ENCODE measurements at places on chromosomes 6 and 20. TPM values are rescaled to one million over a fixed set of nuclear protein-coding genes. Genes with fewer than 3 reads are reported as not detected.

SIRPB1 gene
- 0.96 TPM for total RNA-seq

OVOL2 gene
- 5.4 TPM for total RNA-seq

SESN1 gene
- 23.9 TPM for total RNA-seq

DNA sequence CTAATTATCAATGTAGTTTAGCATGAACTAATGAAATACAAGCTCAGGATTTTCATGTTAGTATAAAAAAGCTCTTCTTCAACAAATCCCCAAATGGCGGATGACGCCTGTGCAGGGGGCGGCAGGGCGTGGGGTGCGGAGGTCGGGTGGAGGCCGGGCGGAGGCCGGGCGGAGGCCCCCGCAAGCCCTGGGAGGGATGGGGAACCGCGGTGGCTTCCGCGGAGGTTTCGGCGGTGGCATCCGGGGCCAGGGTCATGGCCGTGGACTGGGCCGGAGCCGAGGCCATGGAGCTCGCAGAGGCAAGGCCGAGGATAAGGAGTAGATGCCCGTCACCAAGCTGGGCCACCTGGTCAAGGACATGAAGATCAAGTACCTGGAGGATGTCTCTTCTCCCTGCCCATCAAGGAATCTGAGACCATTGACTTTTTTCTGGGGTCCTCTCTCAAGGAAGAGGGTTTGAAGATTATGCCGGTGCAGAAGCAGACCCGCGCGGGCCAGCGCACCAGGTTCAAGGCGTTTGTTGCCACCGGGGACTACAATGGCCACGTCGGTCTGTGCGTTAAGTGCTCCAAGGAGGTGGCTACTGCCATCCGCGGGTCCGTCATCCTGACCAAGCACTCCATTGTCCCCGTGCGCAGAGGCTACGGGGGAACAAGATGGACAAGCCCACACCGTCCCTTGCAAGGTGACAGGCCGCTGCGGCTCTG is 10.4 kb upstream of the EIF2S2 start:
- H3K27ac ChIP-seq, result no peak overlapping the region
- peaks cover 1% of the 10 kb centered on the region for H3K36me3 ChIP-seq
- no peak overlapping the region for H3K4me3 ChIP-seq

GRCh38 chr6:18203786-18204185 is 48.6 kb downstream of the KDM1B start:
- peaks cover 10% of the 10 kb centered on the region for H3K36me3 ChIP-seq
- no peaks in the 10 kb centered on the region for H3K4me1 ChIP-seq
- H3K4me3 ChIP-seq, result no peak overlapping the region
- no peak overlapping the region for H3K27ac ChIP-seq
- no peaks in the 10 kb centered on the region for H3K27me3 ChIP-seq

DNA sequence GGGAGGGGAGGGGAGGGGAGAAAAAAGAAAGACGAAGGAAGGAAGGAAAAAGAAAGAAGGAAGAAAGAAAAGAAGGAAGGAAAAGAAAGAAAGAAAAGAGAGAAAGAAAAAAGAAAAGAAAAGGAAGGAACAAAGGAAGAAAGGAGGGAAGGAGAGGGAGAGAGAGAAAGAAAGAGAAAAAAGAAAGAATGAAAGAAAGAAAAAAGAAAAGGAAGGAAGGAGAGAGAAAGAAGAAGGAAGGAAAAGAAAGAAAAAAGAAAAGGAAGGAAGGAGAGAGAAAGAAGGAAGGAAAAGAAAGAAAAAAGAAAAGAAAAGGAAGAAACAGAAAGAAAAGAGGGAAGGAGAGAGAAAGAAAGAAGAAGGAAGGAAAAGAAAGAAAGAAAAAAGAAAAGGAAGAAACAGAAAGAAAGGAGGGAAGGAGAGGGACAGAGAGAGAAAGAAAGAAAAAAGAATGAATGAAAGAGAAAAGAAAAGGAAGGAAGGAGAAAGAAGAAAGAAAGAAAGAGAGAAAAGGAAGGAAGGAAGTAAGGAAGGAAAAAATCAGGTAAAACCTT is 225.3 kb downstream of the TPBG start:
- H3K27ac ChIP-seq, result peak overlapping the region; percentile 24
- H3K4me1 ChIP-seq, result no peaks in the 10 kb centered on the region

DNA sequence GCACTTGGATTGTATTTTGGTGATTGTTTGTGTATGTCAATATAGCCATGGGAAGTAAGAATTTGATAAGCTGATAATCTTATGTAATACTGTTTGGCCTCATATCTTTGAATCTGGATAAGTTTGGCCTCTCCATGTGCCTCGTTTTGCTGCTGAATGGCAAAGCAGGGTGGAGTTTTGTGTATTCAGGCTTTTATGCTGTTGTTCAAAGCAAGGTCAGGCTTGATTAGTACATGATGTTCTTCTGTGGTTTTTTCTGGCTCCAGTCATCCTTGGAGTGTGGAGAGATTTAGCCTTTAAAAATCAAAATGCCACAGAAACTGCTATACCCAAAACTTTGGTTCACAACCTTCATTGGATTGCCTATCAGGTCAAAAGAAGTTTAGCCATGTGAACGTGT is 728.9 kb upstream of the GJE1 start:
- DNase-seq, result no peak
- peaks cover 3% of the 10 kb centered on the region for H3K27me3 ChIP-seq
- peaks cover 1% of the 10 kb centered on the region for H3K4me1 ChIP-seq
- no peak overlapping the region for H3K4me3 ChIP-seq

GRCh38 chr6:28010526-28010925 is 53.5 kb downstream of the OR2B6 start:
- H3K27ac ChIP-seq, result no peak overlapping the region
- peaks cover 20% of the 10 kb centered on the region for H3K27me3 ChIP-seq
- no peaks in the 10 kb centered on the region for H3K4me1 ChIP-seq
- H3K36me3 ChIP-seq, result no peaks in the 10 kb centered on the region

GRCh38 chr20:11807054-11808048 is 110.3 kb upstream of the BTBD3 start:
- no peak overlapping the region for H3K4me3 ChIP-seq
- H3K27ac ChIP-seq, result no peak overlapping the region
- H3K27me3 ChIP-seq, result no peaks in the 10 kb centered on the region
- H3K4me1 ChIP-seq, result peaks cover 5% of the 10 kb centered on the region

- H3K36me3 ChIP-seq, result no peaks in the 10 kb centered on the region
- DNase-seq, result no peak
- H3K4me3 ChIP-seq, result no peak overlapping the region
- H3K4me1 ChIP-seq, result peaks cover 3% of the 10 kb centered on the region
- peaks cover 13% of the 10 kb centered on the region for H3K27me3 ChIP-seq
Observed at GRCh38 chr6:1499777-1500176, 109.9 kb upstream of the FOXC1 start.

DNA sequence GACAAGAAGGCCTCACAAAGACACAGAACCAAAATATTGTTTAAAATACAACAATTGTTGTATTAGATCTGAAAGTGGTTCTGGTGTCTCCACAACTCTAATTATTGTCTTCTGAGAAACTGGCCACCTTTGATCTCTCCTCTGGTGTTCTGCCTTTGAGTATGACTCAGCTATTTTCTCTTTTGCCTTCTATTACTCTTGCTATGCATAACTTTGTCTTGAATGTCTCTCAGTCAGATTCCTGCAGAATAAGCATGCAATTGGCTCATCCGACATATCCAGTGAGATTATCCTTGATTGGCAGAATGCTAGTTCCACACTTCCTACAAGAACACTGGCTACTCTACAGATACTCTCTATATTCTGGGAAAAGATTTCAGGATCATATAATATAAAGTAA is 14.3 kb upstream of the EPM2A start:
- peaks cover 5% of the 10 kb centered on the region for H3K36me3 ChIP-seq
- no peak for DNase-seq
- H3K4me3 ChIP-seq, result no peak overlapping the region
- no peak overlapping the region for H3K27ac ChIP-seq
- no peaks in the 10 kb centered on the region for H3K27me3 ChIP-seq
- H3K4me1 ChIP-seq, result no peaks in the 10 kb centered on the region

DNA sequence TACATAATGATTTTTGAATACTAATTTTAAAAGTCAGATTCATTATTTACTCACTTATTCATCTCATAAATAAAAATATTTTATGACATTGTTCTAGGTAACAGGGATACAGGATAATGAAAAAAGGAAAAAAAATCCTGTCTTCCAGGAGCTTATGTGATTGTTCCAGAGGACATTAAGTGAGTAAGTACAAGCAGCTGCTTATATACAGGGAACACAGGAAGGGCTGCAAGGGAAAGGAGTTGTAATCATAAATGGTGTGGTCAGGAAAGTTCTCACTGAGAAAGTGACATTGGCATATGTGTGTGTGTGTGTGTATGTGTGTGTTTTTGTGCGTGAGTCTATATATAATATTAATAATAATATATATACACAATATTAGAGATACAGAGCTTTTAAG is 121.8 kb downstream of the HAO1 start:
- no peak overlapping the region for H3K27ac ChIP-seq
- H3K36me3 ChIP-seq, result no peaks in the 10 kb centered on the region
- no peaks in the 10 kb centered on the region for H3K27me3 ChIP-seq
- DNase-seq, result no peak
